Stimulated activated CD8-positive, alpha-beta memory T cell treated with anti-CD3 and anti-CD28 coated beads, Interleukin-7, amount 100 ng/mL, for 4 hours (primary cell): ENCODE measurements at places on chromosomes 7 and 10.

- DNase-seq: no peak
Observed at GRCh38 chr7:106273009-106273668, 11.6 kb downstream of the NAMPT start.

GRCh38 chr7:103894656-103895596, 94.5 kb downstream of the RELN start:
- no peak for DNase-seq

DNA sequence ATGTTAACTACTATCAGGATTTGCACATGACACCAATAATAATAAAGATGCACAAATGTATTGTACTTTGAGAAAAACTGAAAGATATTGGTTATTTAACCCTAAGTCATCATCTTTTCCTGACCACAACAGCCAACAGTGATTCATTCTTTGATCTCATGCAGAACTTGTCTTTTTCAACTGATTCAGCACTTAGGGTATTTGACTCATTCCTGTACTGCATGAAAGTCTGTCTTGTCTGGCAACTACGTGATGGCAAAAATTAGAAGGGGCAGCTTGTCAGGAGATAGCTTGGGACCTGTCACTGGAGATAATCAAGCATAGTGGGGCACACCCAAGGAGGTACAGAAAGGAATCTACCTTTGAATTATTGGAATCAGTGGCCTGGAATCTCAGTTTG, 77.8 kb upstream of the LRRC17 start:
- DNase-seq: no peak

DNA sequence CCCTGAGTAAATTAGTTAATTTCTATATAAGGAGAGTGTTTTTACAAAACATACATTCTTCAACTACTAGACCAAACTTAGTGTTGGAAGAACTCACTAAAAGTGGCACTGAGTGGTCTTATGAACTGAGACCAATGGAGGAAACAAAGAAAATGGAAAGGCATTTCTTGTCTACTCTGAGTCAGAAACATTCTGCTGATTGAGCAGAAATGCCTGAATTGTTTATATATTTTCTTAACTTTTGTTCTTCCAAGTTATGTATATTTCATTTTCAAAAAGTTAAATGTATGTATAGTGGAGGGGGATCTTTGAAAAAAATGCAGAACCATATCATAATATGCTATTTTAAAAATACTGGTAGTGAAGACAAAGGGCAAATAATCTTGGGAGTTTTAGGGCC, 320.7 kb downstream of the HGF start:
- no peak for DNase-seq

DNA sequence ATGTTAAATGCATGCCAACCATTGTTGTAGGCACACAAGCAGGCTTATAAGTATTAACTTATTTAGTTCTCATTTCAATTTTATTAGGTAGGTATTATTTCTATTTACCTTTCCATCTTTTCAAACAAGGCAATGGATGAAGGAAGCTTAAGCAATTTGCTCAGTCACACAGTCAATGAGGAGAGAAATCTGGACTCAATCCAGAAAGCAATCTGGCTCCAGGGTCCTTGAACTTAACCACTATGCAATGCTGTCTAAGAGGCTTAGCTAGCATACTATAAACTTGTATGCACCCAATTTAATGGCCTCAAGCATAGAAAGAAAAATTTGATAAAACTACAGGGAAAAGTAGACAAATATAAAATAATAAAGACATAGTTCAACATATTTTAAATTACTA, 88.6 kb downstream of the VWDE start:
- no peak for DNase-seq

GRCh38 chr7:155449008-155449868, 8.7 kb upstream of the EN2 start:
- DNase-seq: no peak

- no peak for DNase-seq
Observed at GRCh38 chr10:51255381-51255780, 181.1 kb downstream of the PRKG1 start.

DNA sequence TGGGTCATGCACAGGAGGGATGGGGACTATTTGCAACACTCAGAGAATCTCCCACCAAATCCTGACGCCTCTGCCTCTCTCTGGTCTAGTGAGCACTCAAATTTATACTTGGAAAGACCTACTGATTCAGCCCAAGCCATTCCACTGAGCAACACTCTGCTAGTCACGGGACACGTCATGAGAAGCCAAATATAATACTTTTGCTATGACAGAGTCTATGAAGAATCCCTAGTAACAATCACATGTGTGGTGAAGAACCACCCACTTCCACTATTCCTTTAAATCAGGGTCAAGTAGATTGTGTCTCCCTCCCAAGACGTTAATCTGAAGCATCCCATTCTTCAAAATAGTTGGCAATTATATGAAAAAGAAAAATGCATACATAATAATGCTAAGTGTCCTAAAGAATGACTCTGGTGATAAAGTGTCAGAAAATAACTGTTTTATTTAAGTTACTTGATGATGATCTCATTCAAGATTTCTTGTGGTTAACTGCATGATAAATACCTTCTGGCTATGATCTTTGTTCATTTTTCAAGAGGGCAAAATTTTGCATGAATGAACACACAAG, 28.5 kb downstream of the CHCHD3 start:
- DNase-seq: no peak

DNA sequence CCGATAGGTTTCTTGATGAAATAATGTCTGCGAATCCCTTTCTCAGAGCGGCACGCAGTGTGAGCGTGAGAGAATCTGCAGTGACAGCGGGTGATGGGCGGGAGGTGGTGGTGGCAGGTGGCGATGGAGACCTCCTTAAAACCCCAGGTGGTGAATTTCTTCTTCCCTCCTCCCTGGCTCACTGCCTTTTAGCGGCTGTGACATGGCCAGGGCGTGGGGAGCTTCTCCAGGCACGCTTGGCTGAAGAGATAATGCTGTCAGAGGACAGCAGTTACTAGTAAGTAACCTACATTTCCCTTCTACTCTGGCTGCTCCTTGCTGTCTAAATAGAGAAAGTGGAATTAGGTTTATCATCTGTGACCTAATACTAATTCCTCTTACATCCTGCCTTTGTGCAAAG, 141.4 kb upstream of the INSYN2A start:
- DNase-seq: no peak

- no peak for DNase-seq
Observed at GRCh38 chr10:94607111-94607510, 61.5 kb downstream of the HELLS start.
